ENCODE measurements at places on chromosomes 11 and 22.

DNA sequence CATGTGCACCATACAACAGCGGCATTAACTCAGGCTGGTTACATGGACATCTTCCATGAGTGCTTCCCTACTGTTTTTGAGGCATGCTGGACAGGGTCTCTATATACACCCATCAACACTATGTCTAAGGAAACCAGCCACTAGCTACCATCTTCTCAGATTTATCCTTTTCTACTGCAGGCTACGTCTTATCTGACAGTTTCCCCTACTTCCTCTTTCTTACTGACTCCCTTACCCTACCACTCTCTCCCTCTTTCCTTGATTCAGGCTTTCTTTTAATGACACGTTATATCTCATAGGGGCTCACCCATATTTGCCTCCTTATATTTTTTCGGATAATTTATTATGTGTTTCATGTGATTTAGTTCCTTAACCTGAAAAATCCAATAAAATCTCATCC is 41.8 kb downstream of the DDI1 start:
- DNase-seq = no peak

DNA sequence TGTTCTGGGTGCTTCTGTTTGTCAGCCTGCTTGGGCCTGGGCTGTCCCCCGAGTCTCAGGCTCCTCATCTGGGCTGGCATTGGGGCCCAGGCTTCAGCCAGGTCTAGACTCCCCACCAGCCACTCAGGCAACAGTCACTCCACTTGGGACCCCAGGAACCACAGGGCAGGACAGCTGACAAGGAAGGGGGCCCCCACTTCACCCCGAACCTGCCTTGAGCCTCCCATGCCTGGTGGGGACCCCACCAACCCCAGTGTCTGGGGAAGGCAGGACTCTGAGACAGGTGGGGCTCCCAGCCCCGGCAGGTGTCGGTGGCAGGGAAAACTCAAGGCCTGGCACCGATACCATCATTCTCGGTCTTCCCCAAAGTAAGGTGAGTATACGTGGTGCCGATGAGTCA is 11.7 kb upstream of the LTO1 start:
- DNase-seq = no peak

DNA sequence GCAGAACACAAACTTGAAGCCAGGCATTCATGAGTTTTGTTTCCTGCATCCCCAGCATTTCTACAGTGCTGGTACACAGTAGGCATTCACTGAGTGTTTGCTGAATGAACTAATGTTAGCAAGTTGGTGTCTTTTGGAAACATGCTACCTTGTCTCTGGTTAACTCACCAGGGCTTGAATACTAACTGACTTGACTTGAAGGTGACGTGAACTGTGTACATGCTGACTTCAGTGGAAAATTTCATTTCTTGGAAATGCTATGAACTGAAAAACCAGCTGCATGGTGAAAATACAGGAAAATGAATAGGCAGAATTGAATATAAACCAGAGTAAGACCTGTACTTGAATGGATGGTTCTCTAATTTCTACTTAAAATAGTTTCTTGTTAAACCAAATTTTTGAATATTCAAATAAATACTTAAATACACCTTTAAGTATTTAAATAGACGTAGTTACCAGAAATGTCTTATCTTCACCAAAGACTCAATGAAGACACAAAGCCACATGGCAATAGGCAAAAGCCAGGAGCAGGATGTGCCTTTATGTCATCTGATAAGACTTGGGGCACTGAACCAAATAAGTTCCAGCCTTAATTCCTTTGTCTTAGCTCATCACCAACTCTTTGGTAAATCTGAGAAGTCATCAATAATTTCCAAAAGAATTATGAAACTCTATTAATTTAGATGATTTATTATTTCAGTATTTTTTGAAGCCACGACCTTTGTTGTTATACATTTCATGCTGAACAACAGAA is 39.7 kb upstream of the POU2AF2 start:
- DNase-seq = no peak

GRCh38 chr11:77038825-77039326 is 4.7 kb downstream of the B3GNT6 start:
- DNase-seq = no peak

DNA sequence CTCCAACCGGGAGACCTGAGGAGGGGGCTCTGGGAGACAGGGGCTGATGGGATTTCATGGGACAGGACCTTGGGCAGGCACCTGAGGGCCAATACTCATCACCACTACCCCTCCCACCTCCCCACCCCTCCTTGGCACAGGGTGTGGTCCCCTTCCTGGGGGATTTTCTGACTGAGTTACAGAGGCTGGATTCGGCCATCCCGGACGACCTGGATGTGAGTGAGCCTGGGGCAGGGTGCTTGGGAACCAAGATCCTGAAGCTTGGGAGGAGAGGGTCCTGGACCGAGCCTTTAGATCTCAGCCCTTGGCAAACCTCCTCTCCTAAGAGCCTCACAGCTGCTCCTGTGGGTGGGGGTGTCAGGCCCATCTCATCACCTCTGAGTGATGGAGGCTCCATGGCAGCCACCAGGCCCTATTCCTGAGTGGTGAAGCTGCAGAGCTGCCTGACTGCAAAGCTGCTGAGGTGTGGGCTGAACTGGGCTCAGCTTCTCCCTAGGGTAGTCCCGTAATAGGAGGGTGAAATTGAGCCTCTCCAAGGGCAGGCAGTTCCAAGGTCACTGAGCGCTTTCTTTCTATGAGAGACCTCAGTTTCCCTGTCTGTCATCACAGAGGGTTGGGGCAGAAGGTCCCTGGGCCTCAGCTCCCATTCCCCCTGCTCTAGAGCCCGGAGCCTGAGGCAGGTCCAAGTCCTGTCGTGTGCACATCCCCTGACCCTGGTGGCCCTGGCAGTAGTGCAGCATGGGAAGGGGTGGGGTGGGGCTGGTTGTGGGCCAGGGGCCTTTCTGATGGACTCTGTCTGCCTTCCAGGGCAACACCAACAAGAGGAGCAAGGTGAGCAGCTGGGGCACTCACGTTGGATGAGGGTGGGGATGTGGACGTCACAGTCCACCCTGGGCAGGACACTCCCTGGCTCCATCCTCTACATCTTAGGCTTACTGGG is 6.5 kb downstream of the RGL4 start:
- no peak for DNase-seq

- no peak for DNase-seq
Measured at GRCh38 chr11:17117262-17117661, 39.8 kb upstream of the RPS13 start.

DNA sequence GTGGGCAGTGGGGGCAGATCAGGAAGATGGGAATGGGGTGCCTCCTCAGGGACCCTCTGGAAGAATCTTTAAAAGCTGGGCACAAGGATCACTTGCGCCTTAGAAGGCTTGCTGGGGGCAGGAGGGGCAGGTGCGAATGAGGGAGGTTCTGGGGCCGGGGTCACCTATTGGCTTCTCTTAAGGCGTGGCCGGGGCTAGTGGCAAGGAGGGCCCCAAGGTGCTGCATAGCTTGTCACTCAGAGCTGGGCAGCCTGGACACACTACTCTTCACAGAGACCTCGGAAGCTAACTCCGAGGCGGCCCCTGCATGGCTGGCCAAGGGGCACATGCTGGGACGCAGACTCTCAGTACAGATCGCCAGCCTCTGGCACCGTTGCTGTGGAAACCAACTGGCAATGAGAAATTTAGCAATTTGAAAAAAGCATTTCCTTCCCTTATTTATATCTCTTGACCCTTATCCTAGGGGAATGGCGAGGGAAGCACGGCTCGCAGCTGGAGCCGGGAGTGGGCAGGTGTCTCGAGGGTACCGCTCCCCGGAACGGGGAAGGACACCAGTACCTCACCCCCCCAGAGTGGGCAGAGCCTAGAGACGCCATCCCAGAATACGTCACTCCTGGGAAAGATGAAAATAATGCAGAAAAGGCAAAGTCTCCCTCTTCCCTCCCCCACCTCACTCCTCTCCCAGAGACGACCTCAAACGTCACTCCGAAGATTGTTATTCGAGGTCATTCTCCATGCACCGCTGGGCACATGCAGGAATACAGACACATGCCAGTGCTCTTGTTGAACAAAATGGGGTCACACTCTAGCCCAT is 188.1 kb downstream of the CTTN start:
- no peak for DNase-seq

DNA sequence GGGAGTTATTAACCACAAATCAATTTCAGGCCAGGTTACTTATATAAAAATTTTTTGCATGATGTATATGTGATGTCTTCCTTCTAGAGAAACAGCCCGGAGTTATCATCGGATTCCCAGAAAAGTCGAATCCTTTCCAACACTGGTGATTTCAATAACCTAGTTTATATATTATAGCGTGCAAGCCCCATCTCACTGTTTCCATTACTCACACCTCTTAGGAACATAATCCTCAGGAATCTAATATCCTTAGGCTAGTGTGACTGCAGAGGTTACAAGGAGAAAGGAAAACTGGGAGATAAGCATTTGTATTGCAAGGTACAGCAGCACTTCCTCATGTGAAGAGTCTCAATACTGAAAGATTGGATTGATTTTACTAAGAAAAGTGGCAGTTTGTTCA is 20.3 kb downstream of the ARHGAP20 start:
- DNase-seq = no peak

GRCh38 chr11:877565-877964 is 33.0 kb downstream of the CHID1 start:
- no peak for DNase-seq

GRCh38 chr22:41672780-41673509 is 15.7 kb downstream of the SNU13 start:
- no peak for DNase-seq

Data from caudate nucleus (tissue), 63 donors.